ENCODE measurements at places on chromosomes 12 and 14. TPM values are rescaled to one million over a fixed set of nuclear protein-coding genes. Genes with fewer than 3 reads are reported as not detected.

ALX1 gene
- total RNA-seq, result 4.5 TPM

ETFBKMT gene
- total RNA-seq, result 0.79 TPM

SUDS3 gene
- total RNA-seq, result 12.6 TPM

TAS2R30 gene
- total RNA-seq, result not detected

CLEC4A gene
- not detected for total RNA-seq

CLEC4C gene
- not detected for total RNA-seq

SCN8A gene
- 1.3 TPM for total RNA-seq

DBX2 gene
- total RNA-seq, result not detected

GZMH gene
- not detected for total RNA-seq

NAP1L1 gene
- total RNA-seq, result 638 TPM

PZP gene
- total RNA-seq, result not detected

ANKRD13A gene
- total RNA-seq, result 15.2 TPM
